SHP77 treated with DMSO at 0.1 percent for 48 hours (cell line): ENCODE measurements at places on chromosomes 6 and 20.

GRCh38 chr6:113120582-113121285 is 736.4 kb upstream of the MARCKS start:
- DNase-seq = no peak

DNA sequence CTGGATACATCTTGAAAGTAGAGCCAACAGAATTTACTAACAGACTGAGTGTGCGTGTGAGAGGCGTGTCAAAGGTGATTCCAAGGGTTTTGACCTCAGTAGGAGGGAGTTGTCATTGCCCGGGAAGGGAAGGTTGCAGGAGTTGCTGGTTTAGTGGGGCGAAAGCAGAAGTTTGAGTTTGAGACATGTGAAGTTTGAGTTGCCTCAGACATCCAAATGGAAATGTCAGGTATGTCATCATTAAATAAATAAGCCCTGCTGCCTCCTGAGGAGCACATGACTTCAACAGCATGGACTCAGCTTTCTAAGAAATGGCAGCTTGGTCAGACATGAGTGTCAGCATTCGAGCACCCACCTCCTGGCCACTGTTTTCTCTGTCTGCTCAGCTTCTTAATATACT is 26.6 kb upstream of the TGM2 start:
- DNase-seq = no peak

DNA sequence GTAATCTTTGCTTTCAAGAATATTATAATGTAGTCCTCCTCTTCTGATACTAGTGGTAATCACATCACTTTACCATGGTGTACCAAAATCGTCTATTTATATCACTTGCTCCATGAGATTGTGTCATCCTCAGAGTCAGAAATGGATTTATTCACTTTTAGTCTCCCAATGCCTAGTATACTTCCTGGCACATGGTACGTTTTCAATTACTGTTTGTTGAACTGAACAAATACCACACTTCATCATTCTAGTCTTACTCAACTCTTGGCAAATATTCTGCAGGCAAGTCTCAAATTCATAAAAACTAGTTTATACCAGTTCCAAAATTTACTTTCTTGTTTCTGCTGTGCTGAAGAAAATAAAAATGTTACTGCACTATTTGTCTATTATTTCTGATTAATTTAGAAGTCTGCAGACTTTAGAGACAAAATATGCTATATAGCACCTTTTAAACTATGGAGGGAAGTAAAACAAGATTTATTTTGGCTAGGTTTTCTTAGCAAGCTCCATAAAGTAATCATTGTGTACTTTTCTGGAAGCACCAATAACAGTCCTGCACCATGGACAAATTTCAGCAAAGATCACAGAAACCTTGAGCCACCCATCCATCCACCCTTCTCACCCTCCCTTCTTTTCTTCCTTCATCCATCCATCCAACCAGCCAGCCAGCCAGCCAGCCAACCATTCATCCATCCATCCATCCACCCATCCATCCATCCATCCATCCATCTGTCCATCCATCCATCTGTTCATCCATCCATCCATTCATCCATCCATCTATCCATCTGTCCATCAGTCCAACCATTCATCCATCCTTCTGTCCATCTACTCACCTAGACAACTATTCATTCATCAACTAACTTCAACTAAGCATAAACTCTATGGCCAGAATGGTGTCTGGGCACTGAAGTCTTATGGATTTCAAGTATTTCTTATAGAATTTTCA is 102.1 kb upstream of the STMND1 start:
- DNase-seq = no peak

GRCh38 chr6:82904860-82905259 is 160.8 kb downstream of the UBE3D start:
- DNase-seq = no peak

DNA sequence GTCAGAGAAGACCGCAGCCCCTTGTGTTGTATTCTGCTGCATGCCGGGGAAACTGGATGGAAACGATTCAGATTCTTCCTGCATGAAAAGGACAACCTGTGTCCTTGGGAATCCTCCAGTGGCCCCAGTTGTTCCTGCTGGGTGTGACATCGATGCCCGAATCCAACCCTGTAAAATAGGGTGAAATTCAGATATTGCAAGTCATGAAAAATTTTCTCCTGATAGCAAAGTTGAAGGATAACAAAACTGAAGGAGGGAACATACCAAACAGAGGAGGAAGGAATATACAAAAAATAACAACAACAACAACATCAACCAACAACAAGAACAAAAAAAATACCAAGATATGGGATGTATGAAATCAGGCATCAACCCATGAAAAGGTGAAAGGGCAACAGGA is 28.3 kb upstream of the HLA-E start:
- no peak for DNase-seq

DNA sequence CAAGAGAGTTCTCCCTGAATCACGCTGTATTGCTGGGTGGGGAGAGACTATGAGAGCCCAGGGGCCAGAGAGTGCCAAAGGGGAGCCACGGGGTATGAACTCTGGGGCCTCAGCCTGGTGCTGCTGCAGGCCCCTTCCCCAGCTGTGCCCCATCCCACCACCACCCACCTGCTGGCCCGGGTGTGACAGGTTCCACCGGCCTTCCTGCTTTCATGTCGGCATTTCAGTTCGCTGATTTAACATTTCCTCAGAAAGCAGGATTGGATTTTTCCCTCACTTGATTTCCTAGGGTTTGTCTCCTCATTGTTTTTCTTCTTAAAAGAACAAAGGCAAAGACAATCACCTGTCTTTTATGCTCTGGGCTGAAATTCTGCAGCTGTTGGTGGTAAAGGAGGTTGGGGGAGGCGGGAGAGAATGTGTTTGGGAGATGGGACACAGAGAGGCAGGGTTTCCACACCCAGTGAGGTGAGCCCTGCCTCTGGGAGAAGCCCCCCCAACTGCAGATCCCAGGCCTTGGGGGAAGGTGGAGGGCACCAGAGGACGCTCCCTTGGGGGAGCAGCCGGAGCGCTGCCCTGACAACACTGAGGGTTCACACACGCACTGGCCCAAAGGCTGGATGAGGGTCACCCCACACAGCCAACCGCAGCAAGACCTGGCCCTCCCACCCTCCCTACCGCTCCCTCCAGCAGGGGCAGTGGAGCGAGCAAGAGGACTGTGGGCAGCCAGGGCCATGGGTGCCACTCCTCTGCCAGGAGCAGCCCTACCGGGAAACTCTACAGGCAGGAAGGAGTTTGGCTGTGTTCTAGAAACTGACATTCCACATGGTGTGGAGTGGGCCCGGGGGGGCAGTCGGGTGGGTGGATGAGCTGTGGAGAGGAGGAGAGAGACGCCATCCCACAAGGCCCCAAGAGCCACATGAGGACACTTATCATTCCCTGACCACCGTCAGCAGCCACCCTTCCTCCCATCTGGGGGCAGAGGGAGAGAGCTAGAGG is 10.5 kb upstream of the MLN start:
- no peak for DNase-seq

DNA sequence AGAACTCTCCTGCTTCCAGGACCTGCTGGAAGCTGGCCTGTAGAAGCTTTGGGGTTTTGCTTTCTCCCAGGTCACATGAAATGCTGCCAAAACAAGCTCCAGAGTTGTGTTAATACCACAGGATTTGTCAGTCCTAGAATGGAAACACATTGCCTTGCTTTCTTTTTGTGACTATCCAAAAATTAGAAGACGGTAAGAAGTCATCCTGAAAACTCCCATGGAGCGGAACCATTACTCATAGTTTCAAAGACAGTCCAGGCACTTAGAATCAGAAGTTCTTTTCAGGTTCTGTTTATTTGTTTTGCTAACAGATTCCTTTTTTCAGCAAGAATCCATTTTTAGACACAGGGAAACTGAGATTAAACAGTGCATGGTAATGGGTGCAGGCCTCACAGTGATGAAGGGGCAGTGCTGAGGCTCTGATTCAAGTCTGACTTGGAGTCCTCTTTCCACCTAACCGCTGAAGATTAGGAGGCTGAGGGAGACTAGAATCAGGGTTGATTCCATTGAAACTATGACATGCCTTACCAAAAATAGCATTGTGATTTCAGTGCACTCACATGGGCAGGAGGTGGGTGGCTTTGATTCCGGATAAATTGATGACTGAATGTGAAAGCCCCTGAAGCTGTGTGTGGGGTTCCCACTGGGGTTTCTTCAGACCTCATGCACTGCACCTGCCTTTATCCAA is 72.2 kb upstream of the NAA20 start:
- no peak for DNase-seq

- DNase-seq = no peak
Measured at GRCh38 chr6:36138667-36139066, 8.4 kb downstream of the MAPK13 start.
